ENCODE measurements at places on chromosomes 5 and 9.

DNA sequence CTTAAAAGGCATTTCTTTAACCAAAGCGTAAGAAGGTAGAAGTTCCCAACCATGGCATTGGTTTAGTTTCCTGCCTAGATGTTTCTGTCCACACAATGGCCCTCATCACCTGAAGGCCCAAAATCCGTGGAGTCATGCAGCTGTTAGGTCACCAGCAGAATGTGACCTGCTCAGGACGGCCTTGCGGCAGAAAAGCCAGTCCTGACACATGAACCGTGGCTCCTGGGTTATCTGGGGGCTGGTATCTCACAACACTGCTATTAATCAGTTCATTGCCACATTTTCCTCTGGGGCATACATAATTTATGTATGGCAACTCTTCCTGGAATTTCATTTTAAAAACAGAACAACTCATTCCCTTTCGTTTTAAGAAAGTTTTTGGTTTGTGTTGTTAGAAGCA, 278.4 kb downstream of the ATPSCKMT start:
- no peak for DNase-seq

DNA sequence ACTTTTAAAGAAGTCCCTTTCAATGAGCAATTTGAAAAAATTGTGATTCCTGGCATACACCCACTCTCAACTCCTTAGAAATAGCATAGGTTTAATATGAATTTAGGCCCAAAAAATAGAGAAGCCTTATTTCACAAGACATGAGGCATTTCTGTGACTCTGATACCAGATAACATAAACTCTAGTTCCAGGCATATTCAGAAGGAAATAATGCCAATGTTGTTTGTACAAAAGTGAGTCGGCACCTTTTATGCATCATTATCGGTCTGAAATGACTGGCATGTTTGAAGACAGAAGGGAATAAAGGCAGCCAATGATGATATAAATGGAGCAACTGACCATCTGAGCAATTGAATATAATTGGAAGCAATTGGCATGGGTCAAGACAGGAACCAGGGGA, 19.4 kb upstream of the RECK start:
- DNase-seq = no peak

DNA sequence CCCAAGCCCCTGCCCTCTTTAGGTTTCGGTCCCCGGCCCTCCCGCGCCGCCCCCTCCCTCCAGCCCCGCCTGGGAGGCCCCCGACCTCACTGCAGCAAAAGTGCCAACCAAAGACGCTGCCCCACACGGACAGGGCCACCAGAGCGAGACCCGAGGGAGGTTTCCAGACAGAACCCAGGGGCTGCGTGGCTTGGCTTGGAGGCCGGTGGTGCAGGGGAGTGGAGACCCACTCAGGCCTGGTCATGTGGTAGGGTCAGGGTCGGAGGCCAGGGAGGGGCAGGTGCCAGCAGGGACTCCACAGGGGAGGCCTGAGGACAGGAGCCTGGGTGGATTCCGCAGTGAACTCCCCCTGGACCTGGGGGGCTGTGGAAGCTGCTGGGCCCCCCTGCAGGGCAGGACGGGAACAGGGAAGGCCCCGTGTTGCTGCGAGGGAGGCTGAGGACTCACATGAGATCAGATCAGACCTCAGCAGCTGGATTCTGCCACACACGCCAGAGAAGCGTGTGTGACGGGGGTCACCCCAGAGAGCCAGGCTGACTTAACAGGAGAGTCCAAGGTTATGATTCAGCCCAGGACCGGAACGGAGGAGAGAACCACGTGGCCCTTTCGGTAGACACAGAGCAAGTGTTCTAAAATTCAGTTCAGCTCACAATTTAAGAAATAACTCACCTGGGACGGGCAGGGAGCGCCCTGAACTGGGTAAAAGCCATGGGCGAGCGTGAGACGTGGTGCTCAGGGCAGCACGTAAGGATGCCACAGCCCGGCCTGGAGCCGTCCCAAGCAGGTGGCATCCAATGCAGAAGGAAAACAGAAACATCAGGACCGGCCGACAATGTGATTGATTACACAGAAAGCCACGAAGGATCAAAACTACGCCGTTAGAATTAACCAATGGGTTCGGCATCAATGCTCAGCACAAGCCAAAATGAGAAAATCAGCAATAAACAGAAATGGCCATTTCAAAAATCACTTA, 38.9 kb downstream of the EXD3 start:
- DNase-seq = no peak

GRCh38 chr9:95239071-95239470, 78.4 kb downstream of the FANCC start:
- DNase-seq = no peak

DNA sequence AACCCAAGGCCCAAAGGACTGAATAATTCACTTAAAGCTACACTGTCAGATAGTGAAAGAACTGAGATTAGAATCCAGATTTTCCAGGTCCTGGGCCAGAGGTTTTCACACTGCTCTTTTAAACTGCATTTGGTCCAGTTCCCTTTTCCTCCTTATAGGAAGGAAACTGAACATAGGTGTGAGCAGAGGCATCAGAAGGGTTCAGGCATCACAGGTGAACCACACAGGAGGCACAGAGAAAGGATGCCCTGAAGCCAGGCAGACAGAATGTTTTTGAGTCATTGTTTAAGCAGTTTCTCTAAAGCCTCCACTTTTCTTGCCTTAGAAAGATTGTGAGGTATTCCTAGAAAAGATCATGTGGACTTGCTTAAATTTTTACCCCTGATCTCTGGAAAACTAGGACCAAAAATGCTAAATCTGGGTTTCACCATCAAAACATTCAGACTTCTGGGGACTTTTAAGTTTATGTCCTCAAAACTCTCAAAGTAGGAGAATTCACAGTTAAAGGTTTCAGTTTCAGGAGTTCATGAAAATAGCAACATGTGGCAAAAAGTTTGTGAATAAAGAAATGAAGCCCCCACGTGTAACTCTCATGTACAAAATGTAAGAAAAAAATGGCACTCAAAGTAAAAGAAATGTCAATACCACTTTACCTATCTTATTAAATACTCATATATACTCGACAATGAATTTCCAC, 386.1 kb downstream of the NTRK2 start:
- DNase-seq = no peak

DNA sequence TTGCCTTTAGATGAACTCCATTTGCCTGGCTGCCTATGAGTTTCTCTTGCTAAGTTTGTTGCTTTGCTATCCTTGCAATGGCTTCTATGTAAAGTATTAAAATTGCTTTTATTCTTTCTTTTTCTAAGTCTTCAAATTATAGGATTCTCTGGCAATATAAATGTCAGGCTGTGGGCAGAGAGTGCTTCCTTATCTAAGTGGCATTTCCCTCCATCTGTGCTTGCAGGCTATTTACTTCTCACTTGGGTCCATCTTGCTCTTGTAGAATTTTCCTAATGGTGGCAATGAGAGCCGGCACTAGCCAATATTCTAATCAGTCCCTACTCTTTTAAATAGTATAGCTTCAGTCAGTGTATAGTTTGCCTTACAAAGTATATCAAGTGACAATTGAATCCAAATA, 63.3 kb downstream of the FAM174A start:
- no peak for DNase-seq

- no peak for DNase-seq
Observed at GRCh38 chr5:88824892-88825583, 57.9 kb downstream of the MEF2C start.

All from stimulated activated CD4-positive, alpha-beta T cell treated with anti-CD3 and anti-CD28 coated beads, Interleukin-1b, Interleukin-23, amount 100 ng/mL, for 24 hours (primary cell).